ENCODE measurements at places on chromosomes 2 and 18. TPM values are rescaled to one million over a fixed set of nuclear protein-coding genes. Genes with fewer than 3 reads are reported as not detected.

The GPR45 gene
- total RNA-seq: not detected

The SPATA3 gene
- not detected for total RNA-seq

The PIEZO2 gene
- 1.7 TPM for total RNA-seq

The C2orf49 gene
- total RNA-seq: 15.6 TPM

The TUBA3E gene
- 6.0 TPM for total RNA-seq

The RETREG2 gene
- 46.0 TPM for total RNA-seq

The FN1 gene
- 245 TPM for total RNA-seq

The IL1RL2 gene
- 1.4 TPM for total RNA-seq

The VSNL1 gene
- 25.2 TPM for total RNA-seq

The IL1A gene
- not detected for total RNA-seq

The IL1RL1 gene
- 1.8 TPM for total RNA-seq

The CABYR gene
- 0.38 TPM for total RNA-seq

The CAMKMT gene
- total RNA-seq: 6.6 TPM

The GULP1 gene
- total RNA-seq: 10.8 TPM

The ATP6V1C2 gene
- 0.47 TPM for total RNA-seq

The CTNNA2 gene
- total RNA-seq: not detected

The REG3G gene
- total RNA-seq: not detected

The HOXD13 gene
- not detected for total RNA-seq

The ETAA1 gene
- total RNA-seq: 5.0 TPM

The LIPG gene
- total RNA-seq: 0.09 TPM

The LRRTM4 gene
- total RNA-seq: 0.84 TPM

The UGT1A5 gene
- total RNA-seq: not detected

The LRP1B gene
- 1.2 TPM for total RNA-seq

The ASXL3 gene
- 4.7 TPM for total RNA-seq

The PDE11A gene
- total RNA-seq: 0.24 TPM

The ZAP70 gene
- total RNA-seq: 2.6 TPM

The CRYBA2 gene
- total RNA-seq: not detected

The ALK gene
- 0.26 TPM for total RNA-seq

The MRPL44 gene
- total RNA-seq: 28.0 TPM

The IL36G gene
- total RNA-seq: not detected

The KYNU gene
- total RNA-seq: 2.1 TPM
